ENCODE measurements at places on chromosomes 4 and X.

- no peak for DNase-seq
Measured at GRCh38 chr4:110793890-110794554, 171.1 kb upstream of the PITX2 start.

DNA sequence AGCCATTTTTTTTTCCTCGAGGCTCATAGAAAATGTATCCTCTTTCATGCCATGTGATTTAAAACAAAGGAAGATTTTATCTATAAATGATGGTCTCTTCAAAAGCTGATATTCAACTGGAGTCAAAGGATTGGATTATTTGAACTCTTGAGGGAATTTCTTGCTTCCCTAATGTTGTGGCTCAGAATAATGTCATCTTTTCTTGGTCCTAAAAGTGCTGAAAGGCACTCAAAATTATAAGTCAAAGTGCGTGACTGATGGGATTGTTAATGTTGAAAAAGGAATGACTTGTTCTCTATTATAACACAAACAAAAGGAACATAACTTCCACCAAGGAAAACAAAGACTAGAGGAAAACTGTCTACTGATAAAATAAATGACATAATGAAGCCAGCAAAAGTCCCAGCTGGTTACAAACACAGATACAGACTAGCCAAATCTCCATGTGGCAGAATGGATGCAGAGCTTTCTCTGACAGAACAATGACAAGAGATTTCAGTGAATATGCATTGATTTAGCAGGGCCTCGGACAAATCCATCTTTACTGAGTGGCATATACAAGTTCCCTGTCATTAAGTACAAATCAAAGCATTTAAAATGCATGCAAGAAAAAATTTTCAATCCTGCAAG, 552.6 kb downstream of the GBA3 start:
- no peak for DNase-seq

DNA sequence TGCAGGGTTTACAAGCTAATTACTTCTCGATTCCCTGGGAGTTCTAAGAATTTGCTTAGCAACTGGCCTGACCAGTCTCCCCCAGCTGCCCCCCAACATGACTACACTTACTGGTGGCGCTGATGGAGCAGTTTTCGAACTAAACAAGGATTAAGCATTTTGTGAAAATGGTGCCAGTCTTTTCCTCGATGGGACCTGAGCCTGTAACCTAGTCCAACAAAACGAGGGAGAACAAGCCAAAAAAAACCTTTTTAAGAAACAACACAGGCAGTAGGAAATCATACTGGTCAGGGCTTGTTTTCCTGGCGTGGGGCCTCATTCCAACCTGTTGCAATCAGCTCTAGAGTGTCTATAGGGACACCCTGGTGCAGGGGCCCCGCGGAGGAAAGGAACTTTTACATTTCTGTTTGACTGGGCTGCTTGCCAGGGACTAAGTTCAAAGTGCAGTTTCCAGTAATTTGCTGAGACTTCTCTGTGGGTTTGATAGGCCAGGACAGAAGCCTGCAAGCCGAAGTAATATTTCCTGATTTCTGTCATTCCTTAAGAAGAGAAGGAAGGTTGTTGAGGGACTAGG, 158.7 kb downstream of the SPRY1 start:
- no peak for DNase-seq

- no peak for DNase-seq
Measured at GRCh38 chr4:57013543-57014120, 34.9 kb downstream of the POLR2B start.

DNA sequence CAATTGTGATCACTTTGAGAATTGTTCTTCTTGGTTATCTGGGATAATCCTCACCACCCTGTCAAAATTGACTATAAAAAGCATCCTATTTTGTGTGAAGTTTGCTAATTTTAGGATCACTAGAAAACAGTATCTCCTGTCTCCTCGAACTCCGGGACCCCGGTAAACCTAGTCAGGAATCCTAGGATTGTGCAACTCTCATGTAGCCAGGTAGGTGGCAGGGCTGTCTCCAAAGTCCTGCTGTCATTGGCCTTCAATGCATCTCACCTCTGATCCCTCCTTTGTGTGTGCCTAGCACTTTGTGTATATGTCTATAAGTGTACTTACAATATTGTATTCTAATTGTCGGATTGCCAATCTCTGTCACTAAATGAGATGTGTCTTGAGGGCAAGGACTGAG, 1564.8 kb downstream of the RPA4 start:
- no peak for DNase-seq

- no peak for DNase-seq
Measured at GRCh38 chr4:4864443-4864939, 5.0 kb downstream of the MSX1 start.

GRCh38 chrX:23930894-23931604, 23.2 kb downstream of the CXorf58 start:
- no peak for DNase-seq

DNA sequence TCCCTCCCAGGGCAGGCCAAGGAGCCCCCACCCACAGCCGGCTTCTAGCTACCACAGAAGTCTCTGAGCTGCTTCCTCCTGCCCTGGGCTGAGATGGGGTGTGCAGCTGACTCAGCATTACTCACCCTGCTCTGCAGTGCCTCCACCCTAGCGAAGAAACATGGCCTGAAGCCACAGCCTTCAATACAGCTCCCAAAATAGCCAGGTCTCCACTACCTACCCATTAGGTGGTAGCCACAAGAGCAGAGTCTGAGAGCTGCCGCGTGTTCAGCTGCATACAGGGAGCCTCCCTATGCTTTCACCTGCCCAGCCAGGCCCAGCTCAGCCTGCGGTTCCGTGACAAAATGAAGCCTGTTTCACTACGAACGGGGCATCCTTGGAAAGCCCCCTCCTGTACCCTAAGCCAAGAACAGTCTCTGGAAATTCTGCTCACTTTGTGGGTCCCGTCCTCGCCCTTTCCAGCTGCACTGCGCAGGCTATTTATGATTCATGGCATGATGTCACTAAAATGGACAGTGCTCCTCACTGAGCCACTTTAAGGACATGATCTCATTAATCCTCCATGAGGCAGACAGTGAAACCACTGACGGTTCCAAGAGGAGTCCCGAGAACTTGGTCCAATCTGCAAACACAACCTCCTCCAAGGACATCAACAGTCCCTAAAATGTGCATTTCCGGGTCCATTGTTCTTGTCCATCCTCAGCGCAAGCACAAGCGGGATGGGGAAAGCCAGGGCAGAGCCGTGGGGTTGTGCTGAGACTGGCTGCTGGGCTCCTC, 20.2 kb downstream of the WDR1 start:
- DNase-seq, result peak; percentile 66

DNA sequence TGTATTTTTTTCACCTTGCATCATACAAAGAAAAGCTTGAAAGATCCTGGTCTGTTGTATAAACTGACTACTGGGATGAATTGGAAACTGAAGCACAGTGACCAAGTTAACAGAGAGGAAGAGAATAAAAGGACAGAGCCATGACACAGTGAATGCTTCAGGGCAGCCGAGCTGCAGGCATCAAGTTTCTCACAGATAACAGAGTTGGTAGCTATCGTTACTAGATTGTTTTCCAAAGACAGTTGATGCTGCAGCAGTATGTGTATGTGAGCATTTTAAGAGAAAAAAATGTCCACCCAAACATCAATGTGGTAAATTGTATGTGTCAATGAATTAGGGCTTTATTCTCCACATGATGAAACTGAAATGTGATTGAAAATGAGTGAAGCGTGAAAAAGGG, 1032.7 kb downstream of the ADGRL3 start:
- DNase-seq, result no peak

GRCh38 chrX:50579955-50580354, 109.3 kb upstream of the DGKK start:
- DNase-seq, result peak; percentile 1

- no peak for DNase-seq
Measured at GRCh38 chr4:15500701-15501100, 31.0 kb downstream of the CC2D2A start.

DNA sequence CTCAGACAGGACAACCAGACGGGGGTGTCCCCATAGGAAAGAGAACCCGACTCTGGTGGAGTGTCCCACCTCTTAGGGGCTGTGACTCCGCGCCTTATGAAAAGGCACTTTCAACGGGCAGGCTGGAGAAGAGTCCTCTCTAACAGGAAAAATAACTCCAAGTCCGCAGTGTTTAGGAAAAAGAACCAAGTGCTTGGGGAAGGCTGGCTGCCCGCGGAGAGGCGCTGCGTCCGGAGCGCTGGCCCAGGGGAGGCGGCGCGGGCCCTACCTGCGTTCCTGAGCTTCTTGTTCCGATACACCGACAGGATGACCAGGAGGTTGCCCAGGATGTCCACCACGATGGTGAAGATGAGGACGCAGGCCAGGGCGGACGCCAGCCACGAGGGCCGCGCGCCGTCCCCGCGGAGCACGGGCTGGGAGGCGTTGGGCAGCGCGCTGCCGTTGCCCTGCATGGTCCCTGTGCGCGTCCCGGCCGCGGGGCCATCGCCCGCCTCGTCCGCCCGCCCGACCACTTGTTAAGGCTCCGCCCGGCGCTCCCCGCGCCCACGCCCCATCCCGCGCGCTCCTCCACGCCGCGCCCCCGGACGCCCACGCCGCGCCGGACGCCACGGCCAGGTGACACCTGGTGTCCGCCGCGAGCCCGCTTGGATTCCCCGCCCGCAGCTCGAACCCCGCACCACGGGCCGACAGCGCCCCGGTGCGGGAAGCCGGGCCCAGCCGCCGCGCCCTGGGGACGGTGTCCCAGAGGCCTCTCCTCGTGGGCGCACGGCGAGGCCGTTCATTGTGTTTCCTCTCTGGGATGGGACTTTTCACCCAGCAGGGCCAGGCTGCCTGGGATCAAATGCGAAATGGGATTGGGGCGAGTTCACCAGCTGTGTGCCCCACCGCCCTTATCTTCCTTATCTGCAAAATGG, at the start of gene MTNR1A:
Gene MTNR1A (minus strand): TSS at position 654 of the 914 bp plus-strand sequence. CDS start 202 bp downstream, at position 452.
- no peak for DNase-seq

DNA sequence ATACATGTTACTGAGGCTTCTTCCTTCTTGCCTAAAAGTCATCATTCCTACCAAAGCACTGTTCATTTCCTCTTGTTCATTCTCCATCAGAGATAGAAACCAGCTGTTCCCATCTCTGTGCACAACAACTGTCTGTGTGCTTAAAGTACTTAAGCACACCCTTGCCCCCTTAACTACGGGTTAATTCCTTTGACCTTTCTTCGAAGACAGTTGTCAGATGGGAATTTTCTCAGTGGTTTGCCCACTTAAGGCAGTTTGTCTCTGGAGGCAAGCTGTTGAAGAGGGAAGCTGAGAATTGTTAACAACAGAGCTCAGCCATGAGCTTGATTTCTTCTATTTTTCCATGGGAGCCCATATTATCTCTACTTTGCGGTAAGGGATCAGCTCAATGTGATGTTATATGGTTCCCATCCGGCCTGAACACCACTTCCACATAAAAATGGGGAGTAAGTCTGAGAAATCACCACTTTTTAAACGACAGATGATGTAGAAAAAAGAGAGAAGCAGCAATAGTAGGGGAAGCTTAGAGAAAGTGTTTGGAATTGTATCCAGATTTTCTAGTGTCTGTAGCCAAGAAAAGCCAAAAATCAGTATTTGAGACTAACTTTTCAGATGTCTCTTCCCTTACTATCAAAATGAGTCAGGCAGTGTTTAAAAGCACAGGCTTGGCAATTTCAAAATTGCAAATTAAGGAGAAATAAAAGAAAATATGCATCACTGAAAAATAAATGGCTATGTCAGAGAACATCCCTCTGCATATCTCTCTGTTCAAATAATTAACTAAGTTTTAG, 194.4 kb downstream of the SLIT2 start:
- DNase-seq, result no peak

GRCh38 chr4:29722253-29722652, 997.9 kb upstream of the PCDH7 start:
- DNase-seq, result no peak

DNA sequence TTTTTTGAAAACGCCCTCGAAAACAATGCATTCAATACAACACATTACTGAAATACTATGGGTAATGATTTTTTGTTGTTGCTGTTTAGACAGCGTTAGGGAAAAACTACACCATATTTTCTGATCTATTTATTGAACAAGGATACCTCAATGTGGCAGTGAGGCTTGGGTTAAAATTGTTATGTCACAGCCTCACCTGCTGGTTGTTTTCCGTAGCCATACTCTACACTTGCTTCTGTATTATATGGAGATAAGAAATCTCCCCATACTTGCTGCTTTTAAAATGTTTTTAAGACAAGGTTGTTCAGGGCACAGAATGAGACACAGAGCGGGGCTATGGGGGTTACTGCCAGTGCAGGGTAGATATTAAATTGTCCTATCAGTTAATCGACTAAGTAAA, 221.6 kb upstream of the FTHL17 start:
- no peak for DNase-seq

- DNase-seq, result peak; percentile 7
Measured at GRCh38 chr4:136864604-136865185, 667.6 kb downstream of the PCDH18 start.

DNA sequence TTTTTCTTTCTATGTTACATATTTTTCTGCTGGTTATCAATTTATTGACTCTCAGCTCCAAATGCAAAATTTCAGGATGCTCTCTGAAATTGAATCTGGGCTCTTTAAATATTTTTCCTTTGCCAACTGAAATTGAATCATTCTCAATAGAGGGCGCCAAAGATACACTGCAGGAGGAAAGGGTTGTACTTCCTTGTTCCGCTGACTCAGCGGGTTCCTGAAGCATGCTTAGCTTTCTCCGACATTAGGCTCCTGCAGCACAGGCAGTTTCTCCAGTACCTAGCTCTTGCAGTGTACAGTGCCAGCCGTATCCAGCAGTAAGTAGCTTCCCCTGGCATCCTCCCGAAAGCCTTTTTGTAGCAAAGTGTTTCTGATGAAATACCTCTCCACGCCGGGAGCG, 28.8 kb upstream of the CFAP47 start:
- peak; percentile 11 for DNase-seq

DNA sequence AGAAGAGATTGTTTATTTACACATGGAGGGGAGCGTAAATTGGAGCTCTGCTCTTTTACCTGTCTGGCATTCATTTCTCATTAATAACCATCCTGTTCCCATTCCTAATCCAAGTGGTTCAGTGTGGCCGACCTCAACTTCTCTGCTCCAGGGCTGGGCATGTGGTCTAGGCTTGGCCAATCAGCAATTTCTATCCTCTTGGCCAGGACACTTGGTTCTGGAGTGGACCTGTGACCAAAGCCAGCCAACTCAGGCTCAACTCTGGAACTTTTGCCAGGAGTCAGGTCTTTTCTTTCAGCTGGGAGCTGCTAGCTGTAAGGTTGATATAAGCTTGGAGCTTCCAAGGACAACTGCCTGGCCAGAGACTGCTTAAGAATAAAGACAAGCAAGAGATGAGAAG, 15.6 kb upstream of the RASL11B start:
- no peak for DNase-seq

DNA sequence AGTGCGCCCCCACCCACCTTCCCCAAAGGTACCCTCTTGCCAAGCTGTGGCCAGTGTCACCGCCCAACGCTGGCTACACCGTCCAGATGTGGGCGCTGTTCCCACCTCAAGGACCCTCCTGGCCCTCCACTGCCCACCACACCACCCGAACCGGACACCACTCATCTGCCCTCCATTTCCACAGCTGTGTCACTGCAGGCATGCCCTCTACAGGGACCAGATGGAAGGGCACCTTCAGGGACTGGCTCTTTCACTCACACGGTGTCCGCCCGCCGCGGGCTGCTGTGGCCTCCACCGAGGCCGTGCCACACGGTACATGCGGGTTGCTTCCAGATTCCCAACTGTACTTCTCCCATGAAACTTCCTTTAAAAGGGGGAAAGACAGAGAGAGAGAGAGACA, 87.7 kb downstream of the FAM53A start:
- DNase-seq, result no peak

All from stimulated activated CD4-positive, alpha-beta T cell treated with anti-CD3 and anti-CD28 coated beads, Interleukin-2, amount 100 ng/mL, for 48 hours (primary cell).